ENCODE measurements at places on chromosomes 5 and 9.

DNA sequence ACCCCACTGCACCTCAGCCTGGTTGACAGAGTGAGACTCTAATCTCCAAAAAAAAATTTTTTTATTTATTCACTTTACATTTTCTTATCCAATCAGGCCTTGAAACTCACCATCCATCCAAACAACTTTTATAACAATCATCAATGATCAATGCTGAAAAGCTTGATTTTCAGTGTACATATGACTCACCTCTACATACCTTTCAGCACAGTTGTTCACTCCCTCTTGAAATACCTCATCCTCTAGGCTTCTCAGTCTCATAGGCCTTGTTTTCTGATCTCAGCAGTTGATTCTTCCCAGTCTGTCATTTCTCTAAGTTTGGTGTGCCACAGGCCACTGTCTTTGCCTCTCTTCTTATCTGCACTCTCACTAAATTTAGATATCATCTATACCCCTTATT lies 36.2 kb downstream of the GRIN3A start:
- DNase-seq, result no peak

DNA sequence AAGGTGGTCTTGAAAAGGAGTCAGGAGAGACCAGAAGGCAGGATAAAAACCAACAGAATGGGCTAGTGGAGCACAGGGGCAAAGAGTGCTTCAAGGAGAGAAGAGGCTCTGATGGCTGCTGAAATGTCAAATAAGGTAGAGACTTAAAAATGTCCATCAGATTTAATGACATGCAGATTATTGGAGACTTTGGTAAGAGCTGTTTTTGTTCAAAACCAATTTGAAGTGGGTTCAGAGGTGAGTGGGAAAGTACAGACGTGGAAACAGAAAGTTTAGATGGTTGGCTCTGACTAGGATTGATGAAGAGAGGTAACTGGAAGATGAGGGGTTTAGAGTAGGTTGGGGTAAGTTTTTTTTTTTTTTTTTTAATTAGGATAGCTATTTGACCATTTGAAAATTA lies 14.1 kb downstream of the SLC25A46 start:
- no peak for DNase-seq

DNA sequence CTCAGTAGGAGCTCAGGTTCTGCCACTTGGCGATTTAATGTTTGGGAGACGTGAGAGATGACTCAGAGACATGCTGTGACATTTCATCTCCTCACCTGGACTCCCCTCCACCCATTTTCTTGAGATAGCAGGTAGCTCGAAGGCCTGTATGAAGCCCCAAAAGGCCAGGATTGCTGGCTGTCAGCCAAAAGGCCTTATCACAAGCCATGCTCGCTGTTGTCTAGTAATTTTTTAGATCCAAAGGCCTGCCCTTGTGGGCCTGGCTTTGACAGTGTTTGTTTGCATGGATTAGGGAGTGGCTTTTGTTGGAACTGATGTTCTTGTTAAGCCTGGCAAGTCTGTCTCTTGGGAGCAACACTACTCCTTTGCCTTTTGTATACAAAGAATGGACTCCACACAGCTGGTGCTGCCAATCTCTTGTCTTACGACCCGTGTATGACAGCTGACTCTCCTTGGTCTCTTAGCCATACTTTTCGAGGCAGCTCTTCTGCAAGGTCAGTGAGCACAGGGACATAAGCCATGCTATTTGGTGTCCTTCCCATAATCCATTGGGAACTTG lies 22.7 kb downstream of the CAVIN4 start:
- DNase-seq, result no peak

- no peak for DNase-seq
These were observed 7.6 kb upstream of the ADGRV1 start for GRCh38 chr5:90550963-90551362.

DNA sequence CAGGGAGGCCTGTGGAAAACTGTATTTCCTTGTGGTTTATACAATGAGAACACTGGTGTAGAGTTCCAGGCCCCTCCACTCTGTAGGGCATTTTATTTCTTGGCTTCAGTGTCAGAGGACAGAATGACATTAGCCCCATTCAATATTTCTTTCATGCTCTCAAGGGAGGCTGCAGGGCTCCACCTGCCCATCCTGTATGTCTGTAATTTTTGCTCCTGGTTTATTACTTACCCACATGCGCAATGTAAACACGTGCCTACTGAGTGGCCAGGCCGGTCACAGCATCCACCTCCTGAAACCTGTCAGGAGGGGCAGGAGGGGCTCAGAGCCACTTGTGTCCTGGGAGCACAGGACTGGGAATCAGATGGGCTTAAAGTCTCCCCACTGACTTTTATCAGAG lies 82.4 kb downstream of the GADD45G start:
- DNase-seq, result no peak

DNA sequence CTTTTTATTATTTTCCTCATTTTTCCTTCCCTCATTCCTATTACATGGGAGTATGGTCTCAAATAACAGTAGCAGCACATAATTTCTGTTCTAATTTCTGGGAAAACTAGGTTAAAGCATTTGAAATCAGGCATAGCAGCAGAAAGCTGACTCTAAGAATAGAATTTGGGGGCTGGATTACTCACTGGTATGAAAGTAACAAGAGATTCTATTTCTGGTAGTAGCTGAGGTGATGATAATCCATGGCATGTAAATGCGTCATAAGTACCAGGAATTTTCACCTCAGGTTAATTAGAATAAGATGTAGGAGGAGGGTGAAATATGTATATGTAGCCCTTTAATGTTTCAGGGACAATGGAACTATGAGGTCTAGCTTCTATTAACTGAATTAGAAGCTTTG lies 662.0 kb downstream of the PTPRD start:
- DNase-seq, result no peak

DNA sequence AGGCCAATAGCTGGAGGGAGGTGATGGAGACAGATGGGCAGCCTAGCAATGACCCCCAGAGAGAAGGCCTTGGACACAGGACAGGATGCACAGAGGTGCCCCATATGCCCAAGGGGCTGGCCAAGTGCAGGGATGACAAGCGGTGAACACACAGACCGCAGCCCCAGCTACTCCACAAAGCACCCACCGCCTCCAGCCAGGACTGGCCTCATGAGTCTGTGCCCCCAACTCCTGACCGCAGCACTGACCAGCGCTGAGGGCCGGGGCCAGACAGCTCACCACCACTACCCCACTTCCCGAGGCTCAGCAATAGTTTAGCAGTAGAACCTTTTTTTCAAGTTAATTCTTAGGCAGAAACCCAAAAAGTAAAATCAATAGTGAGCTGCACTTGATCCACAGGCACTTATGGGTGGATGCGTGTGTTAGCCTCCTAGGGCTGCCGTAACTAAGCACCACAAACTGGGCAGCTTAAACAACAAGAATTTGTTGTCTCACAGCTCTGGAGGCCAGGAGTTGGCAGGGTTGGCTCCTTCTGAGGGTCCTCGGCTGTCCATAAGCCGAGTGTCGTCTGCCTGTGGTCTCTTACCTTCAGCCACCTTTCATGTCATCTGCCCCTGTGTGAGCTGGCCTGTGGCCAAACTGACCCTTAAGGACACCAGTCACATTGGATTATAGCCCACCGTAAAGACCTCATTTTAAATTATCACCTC lies 14.1 kb downstream of the ROR2 start:
- DNase-seq, result no peak

DNA sequence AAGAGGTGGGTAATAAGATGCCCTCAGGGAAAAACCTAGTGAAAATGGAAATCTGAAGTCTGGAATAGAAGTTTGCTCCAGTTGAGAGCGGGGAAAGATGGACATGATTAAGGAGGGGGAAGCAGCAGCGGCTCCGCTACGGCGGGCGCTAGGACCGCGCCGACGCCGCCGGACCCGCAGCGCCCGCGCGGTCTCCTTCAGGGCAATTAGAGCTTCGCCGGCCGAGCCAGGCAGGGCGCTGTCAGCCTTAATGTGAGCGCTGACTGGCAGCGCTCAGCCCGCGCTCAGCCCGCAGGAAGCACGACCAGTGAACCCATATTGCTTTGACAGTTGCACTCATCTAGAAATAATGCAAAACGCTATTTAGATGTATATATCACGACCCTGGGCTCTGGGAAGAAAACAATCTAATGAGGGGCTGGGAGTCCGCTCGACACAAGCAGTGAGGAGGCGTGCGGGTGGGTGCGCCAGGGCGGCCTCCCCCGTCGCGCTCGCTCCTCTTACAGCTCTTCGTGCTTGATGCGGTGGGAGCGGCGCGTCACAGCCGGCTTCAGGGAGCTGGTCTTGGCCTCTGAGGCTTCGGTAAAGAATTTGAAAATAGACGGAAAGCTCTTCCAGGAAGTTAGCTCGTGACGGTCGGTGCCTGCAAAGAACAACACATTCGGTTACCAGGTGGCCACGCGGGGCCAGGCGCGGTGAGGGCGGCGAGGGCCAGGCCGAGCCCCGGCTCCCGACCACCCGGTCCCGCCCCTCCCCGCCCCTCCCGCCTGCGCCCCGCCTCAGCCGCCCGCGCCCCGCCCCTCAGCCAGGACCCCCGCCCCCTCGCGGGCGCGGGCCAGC lies 37.7 kb downstream of the NR2F1 start:
- no peak for DNase-seq

DNA sequence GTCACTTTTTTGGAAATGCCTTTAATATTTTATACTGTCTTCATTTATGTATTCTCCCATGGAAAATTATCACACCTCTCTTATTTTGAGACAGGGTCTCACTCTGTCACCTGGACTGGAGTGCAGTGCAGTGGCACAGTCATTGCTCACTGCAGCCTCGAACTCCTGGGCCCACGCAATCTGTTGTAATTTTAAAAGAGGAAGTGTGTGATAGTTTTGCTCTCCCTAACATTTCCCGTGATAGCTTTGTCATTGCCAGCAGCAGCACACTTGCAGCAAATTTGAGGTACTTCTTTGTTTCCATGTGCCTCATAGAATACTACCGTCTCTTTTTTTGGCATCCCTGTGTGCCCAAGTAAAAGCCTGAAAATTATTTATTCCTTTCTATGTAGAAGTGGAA lies 103.5 kb downstream of the RNF180 start:
- DNase-seq, result no peak

DNA sequence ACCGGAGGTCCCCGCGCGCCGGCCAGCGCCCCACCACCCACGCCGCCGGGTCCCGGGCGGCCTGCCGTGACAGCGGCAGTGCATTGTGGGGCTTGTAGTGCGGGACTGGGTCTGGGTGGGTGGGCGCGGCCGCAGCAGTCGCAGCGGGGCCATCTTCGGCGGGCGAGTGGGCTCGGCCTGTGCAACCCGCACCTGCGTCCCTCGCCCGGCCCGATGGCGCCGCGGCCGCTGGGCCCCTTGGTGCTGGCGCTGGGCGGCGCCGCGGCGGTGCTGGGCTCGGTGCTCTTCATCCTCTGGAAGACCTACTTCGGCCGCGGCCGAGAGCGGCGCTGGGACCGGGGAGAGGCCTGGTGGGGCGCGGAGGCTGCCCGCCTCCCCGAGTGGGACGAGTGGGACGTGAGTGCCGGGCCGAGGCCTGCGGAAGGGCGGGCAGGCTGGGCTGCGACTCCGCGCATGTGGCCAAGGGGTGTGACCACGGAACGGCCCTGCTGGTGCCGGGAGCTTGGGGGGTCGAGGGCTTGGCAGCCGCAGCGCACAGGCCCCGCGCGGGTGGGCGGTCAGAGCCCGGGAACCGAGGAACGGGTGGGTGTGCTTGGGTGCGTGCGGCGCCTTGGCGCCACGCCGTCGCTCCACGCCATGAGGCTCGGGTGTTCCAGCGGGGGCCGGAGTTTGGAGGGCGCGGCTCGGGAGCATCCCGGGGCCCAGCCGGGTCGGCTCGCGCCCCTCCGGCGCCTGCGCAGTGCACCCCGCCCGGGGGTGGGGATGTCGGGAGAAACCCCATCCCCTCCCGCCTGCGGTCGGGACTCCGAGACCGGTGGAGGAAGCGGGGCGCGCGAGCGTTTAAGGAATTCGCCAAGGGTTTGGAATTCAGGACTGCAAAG lies at the start of gene ARL10:
ARL10 (plus strand) TSS at position 137 of the 881 bp plus-strand sequence; CDS start at position 214, 77 bp downstream.
- no peak for DNase-seq

DNA sequence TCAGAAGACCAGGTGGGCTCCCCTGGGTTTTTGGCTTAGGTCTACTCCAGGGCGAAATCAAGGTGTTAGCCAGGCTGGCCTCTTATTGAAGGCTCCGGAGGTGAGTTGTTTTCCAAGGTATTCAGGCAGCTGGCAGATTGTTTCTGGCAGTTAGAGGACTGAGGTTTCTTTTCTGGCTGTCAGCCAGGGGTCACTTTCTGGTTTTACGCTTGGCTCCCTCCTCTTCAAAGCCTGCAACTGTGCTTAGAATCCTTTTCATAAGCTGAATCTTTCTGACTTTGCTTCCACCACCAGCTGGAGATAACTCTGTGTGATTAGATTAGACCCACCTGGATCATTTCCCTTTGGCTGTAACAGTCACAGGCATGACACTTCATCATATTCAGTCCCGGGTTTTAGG lies 24.6 kb downstream of the RFK start:
- no peak for DNase-seq

- no peak for DNase-seq
These were observed 6.4 kb downstream of the TLX3 start for GRCh38 chr5:171315386-171315891.

DNA sequence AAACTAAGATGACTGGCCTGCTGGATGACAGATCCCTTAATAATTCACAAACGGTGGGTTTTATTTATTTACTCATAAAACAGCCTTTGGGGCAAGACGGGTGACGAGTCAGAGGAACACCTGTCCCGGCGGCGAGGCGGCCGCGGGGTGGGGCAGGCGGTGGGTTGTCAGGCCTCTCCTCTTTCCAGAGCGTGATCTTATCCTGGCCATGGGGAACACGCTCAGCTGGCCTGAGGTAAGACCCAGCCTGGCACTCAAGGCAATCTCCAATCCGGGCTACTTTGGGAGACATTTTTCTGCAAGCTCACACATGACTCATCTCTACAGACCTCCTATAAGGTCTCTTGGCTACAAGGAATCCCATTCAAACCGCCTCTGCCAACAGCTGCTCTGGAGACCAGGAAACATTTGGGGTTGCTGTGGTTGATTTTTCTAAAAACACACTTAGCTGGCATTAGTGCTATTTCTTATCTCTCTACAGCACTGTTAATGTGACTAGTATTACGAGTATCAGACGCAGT lies 6.3 kb downstream of the RAPGEF1 start:
- no peak for DNase-seq

- DNase-seq, result no peak
These were observed 11.0 kb upstream of the TRAF1 start for GRCh38 chr9:120937596-120937995.

GRCh38 chr5:96984506-96985192 lies 48.8 kb downstream of the LNPEP start:
- no peak for DNase-seq

DNA sequence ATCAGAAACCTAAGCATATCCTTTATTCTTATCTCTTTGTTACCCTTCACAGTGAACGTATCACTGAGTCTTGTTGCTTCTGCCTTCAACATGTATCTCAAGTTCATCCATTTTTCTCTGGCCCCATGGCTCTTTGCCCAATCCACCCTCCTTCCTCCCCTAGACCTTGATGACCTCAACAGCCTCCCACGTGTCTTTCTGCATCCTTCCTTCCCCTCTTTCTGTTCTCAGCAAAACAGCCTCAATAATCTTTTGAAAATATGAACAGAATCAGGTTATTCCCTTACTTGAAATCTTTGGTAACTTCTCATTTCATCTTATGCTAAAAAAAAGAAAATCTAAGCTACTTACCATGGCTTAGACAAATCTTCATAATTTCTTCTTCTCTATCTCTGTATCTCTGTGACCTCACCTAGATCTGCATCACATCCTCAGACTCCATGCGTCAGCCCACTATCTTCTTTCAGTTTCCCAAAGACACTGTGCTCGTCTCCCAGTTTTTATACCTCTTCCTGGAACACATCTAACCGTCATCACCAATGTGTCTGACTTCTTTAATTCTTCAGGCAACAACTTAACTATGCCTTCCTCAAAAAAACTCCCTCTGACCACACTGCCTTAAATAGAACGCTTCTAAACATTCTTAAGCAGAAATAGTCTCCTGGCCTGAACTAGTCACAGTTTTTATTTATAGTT lies 208.0 kb downstream of the PARP8 start:
- no peak for DNase-seq

Measured in stimulated activated CD8-positive, alpha-beta memory T cell treated with anti-CD3 and anti-CD28 coated beads, Interleukin-7, amount 100 ng/mL, for 1 hour (primary cell).